Brain microvascular endothelial cell (primary cell): ENCODE measurements at places on chromosomes 7 and 10.

GRCh38 chr7:47597379-47597778 lies 15.5 kb upstream of the TNS3 start:
- DNase-seq, result no peak

- no peak for DNase-seq
Measured at GRCh38 chr7:116805100-116805544, 57.3 kb upstream of the CAPZA2 start.

- DNase-seq, result no peak
Measured at GRCh38 chr7:126659124-126659523, 593.6 kb downstream of the GRM8 start.

GRCh38 chr7:151179946-151180345 lies 7.1 kb downstream of the ASB10 start:
- DNase-seq, result no peak

- no peak for DNase-seq
Measured at GRCh38 chr10:110863956-110864355, 7.8 kb upstream of the PDCD4 start.

GRCh38 chr7:94577357-94577756 lies 67.7 kb downstream of the CASD1 start:
- DNase-seq, result no peak

- no peak for DNase-seq
Measured at GRCh38 chr7:623464-623863, 103.0 kb upstream of the DNAAF5 start.

- no peak for DNase-seq
Measured at GRCh38 chr7:107924841-107925504, 34.0 kb downstream of the DLD start.

DNA sequence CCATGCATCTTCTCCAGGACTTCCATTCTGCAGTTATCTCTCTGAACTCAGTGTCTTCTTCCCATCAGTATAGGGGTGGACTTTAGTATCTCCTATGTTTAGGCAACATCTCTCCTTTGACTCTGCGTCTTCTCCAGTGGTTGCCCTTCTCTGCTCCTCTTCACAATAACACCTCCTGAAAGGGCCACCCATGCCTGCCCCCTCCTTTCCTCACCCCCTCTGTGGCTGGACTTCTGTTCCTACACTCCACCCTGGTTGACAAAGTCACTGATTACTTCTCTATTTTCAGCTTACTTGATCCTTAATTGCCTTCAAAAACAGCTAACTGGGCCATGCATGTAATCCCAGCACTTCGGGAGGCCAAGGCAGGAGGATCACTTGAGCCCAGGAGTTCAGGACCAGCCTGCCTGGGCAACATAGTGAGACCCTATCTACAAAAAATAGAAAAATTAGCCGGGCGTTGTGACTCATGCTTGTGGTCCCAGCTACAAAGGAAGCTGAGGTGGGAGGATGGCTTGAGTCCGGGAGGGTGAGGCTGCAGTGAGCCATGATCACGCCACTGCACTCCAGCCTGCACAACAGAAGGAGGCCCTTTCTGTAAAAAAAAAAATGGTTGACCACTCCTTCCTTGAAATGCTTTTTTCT lies 13.7 kb downstream of the SRGN start:
- DNase-seq, result peak; percentile 84

- DNase-seq, result no peak
Measured at GRCh38 chr7:78642751-78643150, 810.7 kb downstream of the MAGI2 start.

GRCh38 chr10:25175527-25176420 lies 973 bp downstream of the GPR158 start:
- no peak for DNase-seq

GRCh38 chr7:42747044-42747443 lies 164.8 kb downstream of the C7orf25 start:
- no peak for DNase-seq

- DNase-seq, result no peak
Measured at GRCh38 chr10:110803830-110804338, 67.8 kb upstream of the PDCD4 start.

- DNase-seq, result no peak
Measured at GRCh38 chr7:18165166-18165565, 137.5 kb upstream of the PRPS1L1 start.

- DNase-seq, result no peak
Measured at GRCh38 chr10:84114088-84114667, 25.1 kb upstream of the GHITM start.

DNA sequence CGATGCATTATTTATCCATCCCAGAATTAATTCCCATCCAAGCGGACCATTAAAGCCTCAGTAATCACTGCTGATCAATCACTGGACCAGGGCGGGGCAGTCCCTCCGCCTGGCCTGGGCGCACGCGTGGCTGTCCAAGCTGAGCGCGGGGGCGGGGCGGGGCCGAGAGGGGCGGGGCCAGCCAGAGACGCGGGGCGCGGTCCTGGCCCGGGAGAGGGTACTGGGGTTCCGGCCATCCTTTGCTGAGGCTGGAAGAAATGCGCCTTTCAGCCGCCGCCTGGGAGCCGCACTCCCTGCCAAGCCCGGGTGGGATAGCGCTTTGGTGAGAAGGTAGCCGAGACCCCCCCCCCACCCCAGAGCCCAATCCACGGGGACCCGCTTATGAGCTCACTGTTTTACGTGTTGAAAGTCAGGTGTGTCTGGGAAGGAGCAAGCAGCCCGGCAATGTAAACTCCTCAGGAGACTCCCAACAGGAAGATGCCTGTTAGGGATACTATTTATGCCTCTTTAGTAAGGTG lies at the start of gene ARHGAP22:
TSS of gene ARHGAP22 (minus strand) at position 83 of the 518 bp plus-strand sequence. CDS start 277 bp downstream, outside the sequence.
- peak; percentile 31 for DNase-seq

DNA sequence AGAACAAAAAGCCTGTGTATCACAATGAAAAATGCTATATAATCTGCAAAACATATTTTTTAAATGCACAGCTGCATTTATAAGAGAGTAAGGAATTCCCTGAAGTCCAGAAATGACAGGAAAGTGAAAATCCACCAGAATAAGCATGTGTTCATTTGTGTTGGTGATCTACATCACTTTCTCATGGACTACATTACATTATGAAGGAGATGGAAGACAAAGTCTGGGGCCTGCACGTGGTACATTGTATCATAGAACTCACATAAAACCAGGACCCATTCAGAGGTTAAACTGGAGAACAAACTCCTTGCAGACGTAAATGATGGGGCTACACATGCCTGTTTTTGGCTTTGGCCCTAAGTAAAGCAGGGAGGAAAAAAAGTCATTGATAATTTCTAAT lies 16.4 kb downstream of the IFIT3 start:
- no peak for DNase-seq

GRCh38 chr10:101032637-101033224 lies 1.7 kb downstream of the SFXN3 start:
- peak; percentile 84 for DNase-seq

- no peak for DNase-seq
Measured at GRCh38 chr10:16741540-16741939, 75.7 kb downstream of the RSU1 start.

GRCh38 chr7:88042157-88042556 lies 108.1 kb downstream of the ADAM22 start:
- DNase-seq, result no peak

GRCh38 chr7:44678101-44678470 lies 70.6 kb upstream of the ZMIZ2 start:
- DNase-seq, result no peak

GRCh38 chr10:6399231-6399741 lies 180.8 kb downstream of the PRKCQ start:
- DNase-seq, result no peak

GRCh38 chr7:92740700-92741126 lies 95.7 kb downstream of the CDK6 start:
- DNase-seq, result peak; percentile 59

- DNase-seq, result peak; percentile 92
Measured at GRCh38 chr7:117269417-117269816, 53.4 kb downstream of the WNT2 start.

DNA sequence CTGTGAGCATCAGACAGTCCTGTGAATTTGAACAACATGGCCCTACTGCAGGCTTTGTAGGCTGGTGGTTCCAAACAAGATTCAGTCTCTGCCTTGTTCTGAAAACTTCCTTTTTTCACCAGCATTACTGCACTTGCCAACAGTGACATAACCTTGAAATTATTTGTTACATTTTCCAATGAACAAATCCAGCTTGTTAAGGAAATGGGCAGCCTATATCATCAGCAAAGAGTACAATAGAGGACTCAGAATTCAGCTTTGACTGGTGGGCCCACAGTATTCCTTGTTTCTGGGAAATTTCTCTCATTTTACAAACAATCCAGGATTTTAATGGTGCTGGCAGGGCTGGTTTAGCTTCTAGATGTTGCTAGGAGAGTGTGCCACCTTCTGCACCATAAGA lies 703.7 kb upstream of the FZD8 start:
- DNase-seq, result no peak

GRCh38 chr7:12434012-12434642 lies 30.5 kb upstream of the VWDE start:
- DNase-seq, result no peak

- no peak for DNase-seq
Measured at GRCh38 chr7:23212841-23213240, 31.0 kb downstream of the NUP42 start.

GRCh38 chr7:137343281-137343841 lies at the start of gene PTN:
Gene PTN, minus strand, starts transcription at chr7:137343733. Its CDS starts 88,760 bp downstream, at chr7:137254973.
- DNase-seq, result peak; percentile 14

DNA sequence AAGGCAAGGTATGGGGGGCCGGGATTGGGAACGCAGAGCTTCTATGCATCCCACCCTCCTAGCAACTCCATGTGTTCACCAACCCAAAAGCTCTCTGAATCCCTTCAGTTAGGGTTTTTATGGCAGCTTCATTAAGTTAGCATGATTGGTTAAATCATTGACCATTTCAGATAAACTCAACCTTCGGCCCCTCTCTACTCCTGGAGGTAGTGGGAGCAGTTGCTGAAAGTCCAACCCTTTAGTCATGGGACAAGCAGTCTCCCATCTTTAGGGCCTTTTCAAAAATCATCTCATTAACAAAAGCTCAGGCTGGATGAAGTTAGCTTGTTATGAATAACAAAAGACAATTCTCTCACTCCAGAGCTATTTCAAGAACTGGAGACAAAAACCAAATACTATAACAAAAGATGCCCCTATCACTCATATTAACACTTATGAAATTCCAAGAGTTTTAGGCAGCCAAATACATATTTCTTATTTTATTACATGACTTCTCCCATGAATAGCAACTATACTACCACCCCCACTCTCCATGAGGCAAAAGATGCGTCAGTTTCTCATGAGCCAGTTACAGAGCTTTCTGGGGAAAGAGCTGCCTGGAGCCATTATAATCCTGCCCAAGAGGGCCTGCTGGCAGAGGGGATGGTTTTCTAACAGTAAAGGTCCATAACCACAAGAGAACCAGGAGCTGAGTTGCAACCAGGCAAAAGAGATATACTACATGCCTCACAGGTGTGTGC lies 44.6 kb downstream of the SLC16A12 start:
- no peak for DNase-seq

DNA sequence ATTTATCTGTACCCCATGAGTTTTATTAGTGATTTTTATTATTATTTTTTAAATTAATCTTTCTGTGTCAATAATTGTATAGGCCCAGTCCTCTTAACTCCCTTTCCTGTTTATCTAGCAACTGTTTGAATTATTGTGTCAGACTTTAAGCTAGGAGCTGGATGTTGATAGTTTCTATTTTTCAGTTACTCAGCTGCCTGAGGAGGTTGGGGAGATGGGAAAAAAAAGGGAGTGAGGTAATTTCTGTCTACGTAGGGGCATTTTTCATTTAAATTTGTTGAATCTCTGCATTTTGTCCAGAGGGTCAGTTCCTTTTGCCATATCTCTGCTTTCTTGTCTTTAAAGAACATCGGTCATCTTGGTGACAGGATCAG lies 5.0 kb upstream of the ZNF518A start:
- DNase-seq, result no peak

DNA sequence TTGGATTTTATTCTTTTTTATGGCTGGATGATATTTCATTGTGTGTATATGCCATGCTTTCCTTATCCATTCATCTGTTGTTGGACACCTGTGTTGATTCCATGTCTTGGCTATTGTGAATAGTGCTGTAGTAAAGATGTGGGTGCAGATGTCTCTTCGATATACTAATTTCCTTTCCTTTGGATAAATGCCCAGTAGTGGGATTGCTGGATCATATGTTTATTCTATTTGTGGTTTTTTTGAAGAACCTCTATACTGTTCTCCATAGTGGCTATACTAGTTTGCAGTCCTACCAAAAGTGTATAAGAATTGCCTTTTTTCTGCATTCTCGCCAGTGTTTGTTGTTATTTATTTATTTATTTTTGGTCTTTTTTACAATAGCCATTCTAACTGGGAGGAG lies 159.8 kb downstream of the WNT2 start:
- no peak for DNase-seq

GRCh38 chr10:124387078-124387874 lies 31.4 kb downstream of the OAT start:
- DNase-seq, result no peak

DNA sequence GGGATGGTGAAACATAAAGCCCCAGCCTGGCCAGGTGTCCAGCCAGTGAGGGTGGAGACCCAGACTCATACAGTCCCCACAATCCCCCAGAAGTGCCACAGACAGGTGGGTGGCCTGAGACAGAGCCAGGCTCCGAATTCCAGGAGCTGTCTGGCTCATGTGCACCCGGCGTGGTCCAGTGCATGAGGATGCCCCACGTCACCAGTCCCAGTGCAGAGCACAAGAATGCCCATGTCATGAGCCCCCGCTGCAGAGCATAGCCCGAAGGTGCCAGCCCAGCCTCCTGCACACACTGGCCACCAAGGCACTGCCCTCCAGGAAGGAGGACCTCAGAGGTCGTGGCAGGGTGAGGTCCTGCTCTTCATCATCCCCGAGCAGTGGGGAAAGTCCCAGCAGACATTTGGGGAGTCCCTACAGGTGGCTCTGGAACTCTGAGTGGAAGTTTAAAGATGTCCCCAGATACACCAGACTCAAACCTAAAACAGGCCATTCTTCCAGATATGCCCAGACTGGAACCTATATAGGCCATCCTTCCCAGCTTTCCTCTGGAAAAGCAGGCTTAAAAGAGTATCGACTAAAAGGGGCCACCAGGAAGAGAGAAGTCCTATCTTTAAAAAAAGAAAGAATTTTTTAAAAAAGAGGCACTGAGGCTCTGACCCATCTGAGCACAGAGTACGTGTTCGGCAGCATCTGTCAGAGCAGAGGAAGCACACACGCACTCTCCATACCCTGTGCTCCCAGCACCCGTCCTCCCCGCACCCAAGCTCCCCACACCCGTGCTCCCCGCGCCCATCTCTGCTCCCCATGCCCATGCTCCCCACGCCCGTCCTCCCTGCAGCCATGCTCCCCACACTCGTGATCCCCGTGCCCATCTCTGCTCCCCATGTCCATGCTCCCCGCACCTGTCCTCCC lies 11.5 kb downstream of the DIP2C start:
- DNase-seq, result no peak

GRCh38 chr10:36224431-36224985 lies 582.4 kb upstream of the FZD8 start:
- peak; percentile 40 for DNase-seq

GRCh38 chr10:103564116-103564501 lies 70.6 kb downstream of the NEURL1 start:
- DNase-seq, result no peak

GRCh38 chr10:60222047-60222446 lies 167.6 kb downstream of the ANK3 start:
- DNase-seq, result no peak

GRCh38 chr7:82049891-82050533 lies 280.2 kb upstream of the HGF start:
- peak; percentile 85 for DNase-seq

GRCh38 chr10:104328896-104329710 lies 9.2 kb downstream of the ITPRIP start:
- peak; percentile 93 for DNase-seq
